ENCODE measurements at places on chromosomes 2 and 18.

DNA sequence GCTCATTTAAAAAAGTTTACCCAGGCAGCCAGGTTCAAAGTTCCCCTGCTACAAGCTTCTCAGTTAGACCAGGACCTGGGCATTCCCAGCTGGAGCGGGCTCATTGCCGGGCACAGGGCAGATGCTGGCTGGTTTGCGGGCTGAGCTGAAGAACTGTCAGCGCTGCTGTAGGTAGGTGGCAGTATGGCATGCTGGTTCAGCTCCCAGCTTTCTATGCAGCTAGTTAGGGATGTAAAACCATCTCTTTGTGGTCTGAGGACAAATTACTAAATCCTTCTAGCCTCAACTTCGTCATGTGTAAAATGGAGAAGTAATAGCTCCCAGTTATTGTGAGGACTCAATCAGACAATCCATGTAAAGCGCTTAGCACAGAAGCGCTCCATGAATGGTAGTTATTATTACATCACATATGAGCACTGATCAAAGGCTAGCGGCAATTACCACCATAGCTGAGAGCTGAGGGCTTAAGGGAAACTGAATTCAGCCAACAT lies 2.4 kb upstream of the LDLRAD4 start:
- no peak overlapping the region for H3K27ac ChIP-seq
- H3K4me3 ChIP-seq = no peak overlapping the region
- peaks cover 5% of the 10 kb centered on the region for H3K4me1 ChIP-seq

DNA sequence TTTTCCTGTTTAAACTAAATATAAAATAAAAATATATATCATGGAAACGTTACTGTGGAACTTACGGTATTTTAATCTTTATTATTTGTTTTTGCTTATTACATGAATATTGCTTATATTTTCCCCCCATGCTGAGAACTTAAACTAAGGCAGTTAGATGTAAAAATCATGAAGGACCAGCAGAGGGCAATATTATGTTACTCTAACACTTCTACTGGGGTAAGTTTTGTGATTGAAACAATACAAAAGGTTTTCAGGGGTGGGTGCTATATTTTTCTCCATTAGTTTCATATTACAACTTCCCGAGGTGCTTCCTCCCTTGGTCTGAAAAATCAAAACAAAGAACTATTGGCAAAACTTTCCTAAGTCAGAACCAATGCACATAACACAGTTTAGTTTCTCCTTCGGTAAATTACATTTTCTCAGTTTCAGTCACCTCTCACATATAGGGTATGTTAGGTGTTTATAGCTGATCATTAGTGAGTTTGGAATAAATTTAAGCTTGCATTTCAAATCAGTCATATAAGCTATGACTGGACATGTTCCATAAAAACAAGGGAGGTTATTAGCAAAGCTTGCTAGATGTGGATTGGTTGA lies 54.8 kb downstream of the ZNF407 start:
- DNase-seq = no peak
- H3K27ac ChIP-seq = no peak overlapping the region
- H3K4me1 ChIP-seq = no peaks in the 10 kb centered on the region
- no peaks in the 10 kb centered on the region for H3K36me3 ChIP-seq
- no peaks in the 10 kb centered on the region for H3K27me3 ChIP-seq

DNA sequence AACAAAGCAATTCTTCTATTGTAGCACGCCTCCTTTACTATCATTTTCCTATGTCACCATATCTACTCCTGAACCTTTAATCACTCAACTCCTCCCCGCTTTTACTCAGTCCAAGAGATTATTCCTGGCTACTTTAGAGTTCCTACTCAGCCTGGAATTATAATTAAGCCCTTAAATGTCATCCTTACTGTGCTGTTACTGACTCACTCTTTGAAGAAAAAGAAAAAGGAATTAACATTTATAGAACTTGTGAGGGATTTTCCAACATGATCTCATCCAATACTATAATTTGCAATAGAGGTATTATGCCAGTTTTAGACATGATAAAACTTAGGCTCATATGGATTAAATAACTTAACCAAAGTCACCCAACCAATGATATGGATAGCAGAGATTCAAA lies 61.7 kb downstream of the CCDC88A start:
- H3K36me3 ChIP-seq = no peaks in the 10 kb centered on the region
- no peak for DNase-seq
- H3K4me3 ChIP-seq = no peak overlapping the region
- H3K4me1 ChIP-seq = no peaks in the 10 kb centered on the region
- no peak overlapping the region for H3K27ac ChIP-seq

GRCh38 chr2:27781496-27781895 lies 10.0 kb downstream of the MRPL33 start:
- H3K27ac ChIP-seq = no peak overlapping the region
- no peaks in the 10 kb centered on the region for H3K36me3 ChIP-seq
- no peak overlapping the region for H3K4me3 ChIP-seq
- DNase-seq = no peak
- H3K4me1 ChIP-seq = peaks cover 2% of the 10 kb centered on the region

DNA sequence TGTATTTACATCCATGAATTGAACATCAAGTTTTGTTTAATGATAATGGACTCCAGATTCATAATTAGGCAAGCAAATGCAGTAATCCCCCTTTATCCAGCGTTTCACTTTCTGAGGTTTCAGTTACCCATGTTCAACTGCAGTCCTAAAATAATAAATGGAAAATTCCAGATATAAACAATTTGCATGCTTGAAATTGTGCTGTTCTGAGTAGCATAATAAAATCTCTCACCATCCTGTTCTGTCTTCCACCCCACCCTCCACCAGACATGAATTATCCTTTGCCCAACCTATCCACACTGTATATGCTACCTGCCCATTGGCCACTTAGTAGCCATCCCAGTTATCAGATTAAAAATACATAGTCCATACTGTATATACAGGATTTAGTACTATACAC lies 224.5 kb upstream of the CHAC2 start:
- H3K36me3 ChIP-seq = no peaks in the 10 kb centered on the region
- H3K4me1 ChIP-seq = no peaks in the 10 kb centered on the region
- DNase-seq = no peak
- H3K4me3 ChIP-seq = no peak overlapping the region
- H3K27me3 ChIP-seq = no peaks in the 10 kb centered on the region
- no peak overlapping the region for H3K27ac ChIP-seq

DNA sequence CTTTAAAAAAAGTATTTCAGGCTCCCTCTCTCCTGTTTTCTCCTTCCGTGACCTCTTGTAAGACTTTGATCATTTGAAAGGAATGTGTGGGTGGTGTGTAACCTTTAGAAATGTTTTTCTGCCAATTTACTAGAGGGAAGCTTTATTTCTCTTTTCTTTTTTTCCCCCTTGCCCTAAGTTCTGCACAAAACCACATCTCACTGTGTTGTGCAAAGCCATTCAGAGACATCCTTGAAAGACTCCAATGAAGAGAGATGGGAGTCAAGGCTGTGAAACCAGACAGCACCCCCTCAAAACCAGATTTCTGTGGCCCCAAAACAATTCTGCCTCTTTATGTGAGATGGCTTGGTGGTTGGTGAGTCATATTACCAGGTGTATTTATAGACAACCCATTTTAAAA lies 184.6 kb upstream of the ERBB4 start:
- no peak for DNase-seq
- no peaks in the 10 kb centered on the region for H3K36me3 ChIP-seq
- H3K4me3 ChIP-seq = no peak overlapping the region
- H3K4me1 ChIP-seq = no peaks in the 10 kb centered on the region
- no peak overlapping the region for H3K27ac ChIP-seq

GRCh38 chr2:176501617-176502016 lies 232.4 kb downstream of the MTX2 start:
- H3K4me1 ChIP-seq = no peaks in the 10 kb centered on the region
- H3K36me3 ChIP-seq = no peaks in the 10 kb centered on the region
- no peak overlapping the region for H3K4me3 ChIP-seq

DNA sequence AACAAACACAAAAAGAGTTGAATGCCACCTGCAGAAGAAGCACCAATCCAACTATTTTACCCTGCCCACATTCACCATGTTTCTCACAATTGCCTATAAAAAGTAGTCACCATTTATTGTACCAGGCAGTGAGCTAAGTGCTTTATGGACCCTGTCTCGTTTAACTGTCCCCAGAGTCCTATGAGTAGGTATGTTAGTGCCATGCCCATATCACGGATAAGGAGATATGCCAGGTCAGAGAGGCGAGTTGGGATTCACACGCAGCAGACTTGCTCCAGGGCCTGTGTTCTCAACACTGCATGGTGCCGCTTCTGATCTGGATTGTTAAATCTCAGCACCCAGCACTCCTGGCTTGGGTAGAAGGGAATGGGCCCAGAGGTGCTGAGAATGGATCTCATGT lies 49.1 kb upstream of the CYP1B1 start:
- no peak for DNase-seq
- no peak overlapping the region for H3K4me3 ChIP-seq
- no peaks in the 10 kb centered on the region for H3K27me3 ChIP-seq
- H3K36me3 ChIP-seq = no peaks in the 10 kb centered on the region
